Occipital lobe (tissue), 3 donors: ENCODE measurements at places on chromosomes 16 and 17. TPM values are rescaled to one million over a fixed set of nuclear protein-coding genes. Genes with fewer than 3 reads are reported as not detected.

MAF gene
- total RNA-seq, result 26.8 TPM

EPX gene
- total RNA-seq, result not detected

G6PC1 gene
- total RNA-seq, result not detected

GRCh38 chr16:56300242-56300623 lies 108.9 kb downstream of the GNAO1 start:
- DNase-seq, result no peak

- no peak for DNase-seq
These were observed 3.4 kb upstream of the MEFV start for GRCh38 chr16:3259836-3260235.

DNA sequence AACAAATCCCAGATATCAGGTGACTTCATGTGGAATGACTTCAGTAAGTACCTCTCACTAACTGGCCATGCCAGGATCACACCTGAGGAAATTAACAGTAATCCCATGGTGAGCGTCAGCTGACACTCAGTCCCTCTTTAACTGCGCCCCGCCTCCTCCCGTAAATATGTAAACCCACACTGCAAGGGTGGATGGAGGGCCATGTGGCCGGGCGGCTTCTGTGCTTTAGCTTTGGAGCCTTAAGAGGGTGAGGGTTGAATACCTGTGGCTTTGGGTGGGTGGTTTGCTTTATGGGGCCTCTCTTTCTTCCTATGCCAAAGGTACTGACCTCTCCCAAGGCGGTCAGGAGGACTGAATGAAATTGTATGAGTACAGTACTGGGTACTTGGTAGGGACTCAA lies 141.7 kb downstream of the MRM1 start:
- DNase-seq, result no peak

GRCh38 chr16:79790854-79791253 lies 190.3 kb upstream of the MAF start:
- no peak for DNase-seq

DNA sequence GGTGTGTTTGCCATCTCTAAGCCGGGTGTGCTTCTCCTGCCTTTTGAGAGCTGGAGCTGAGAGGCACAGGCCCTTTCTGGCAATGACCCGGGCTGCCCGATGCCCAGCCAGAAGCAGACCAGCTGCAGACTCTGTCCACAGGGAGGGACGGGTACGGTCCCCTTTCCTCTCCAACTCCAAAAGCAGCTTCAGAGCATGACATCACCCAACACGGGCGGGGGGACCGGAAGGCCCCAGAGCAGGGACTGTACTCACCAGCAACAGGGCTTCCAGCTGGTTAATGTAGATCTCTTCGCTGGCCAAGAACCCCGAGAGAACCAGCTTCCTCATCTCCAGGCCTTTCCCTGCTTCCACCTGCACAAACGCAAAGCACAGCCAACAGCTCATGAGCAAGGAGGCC lies 79.4 kb downstream of the ABR start:
- DNase-seq, result no peak

DNA sequence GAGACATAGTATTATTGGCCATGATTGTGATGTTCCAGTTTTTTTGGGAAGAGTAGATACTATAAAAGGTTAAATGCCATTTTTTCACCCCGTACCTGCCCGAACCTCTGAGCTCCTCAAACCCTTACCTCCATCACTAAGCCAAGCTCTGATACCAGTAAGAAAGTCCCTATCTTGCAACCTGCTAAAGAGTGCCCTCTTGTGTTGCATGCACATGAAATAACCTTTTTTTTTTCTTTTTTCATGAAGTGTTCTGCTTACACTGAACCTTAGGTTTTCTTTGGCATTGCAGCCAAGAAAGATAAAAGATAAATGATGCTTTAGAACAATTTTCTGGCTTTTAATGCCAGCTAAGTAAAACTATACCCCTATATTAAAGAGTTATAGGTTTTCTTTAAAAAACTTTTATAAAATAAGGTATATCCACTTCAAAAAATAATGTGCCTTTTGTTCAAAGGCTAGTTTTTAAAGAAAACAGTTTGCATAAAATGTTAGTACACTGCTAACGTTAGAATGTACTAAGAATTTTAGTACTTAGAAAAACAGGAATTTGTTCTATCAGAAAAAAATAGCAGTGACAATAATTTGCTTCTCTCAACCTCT lies 295.3 kb upstream of the PMFBP1 start:
- no peak for DNase-seq

- no peak for DNase-seq
These were observed 6.6 kb downstream of the HIC1 start for GRCh38 chr17:2061441-2061958.

- DNase-seq, result no peak
These were observed 19.0 kb downstream of the CENPX start for GRCh38 chr17:82003411-82004381.

GRCh38 chr17:20184181-20184580 lies 175.0 kb downstream of the SPECC1 start:
- no peak for DNase-seq
